ENCODE measurements at places on chromosomes 1 and 21. TPM values are rescaled to one million over a fixed set of nuclear protein-coding genes. Genes with fewer than 3 reads are reported as not detected.
A peak's percentile ranks its signal among the peaks of the same experiment; 100 is the strongest.

ATP5PO gene
- total RNA-seq = 170 TPM

LYPLA2 gene
- total RNA-seq = 52.8 TPM

STMN1 gene
- total RNA-seq = 28.4 TPM

PTPN7 gene
- 2.9 TPM for total RNA-seq

RAB25 gene
- 68.6 TPM for total RNA-seq

UTS2 gene
- total RNA-seq = not detected

ERICH3 gene
- 0.29 TPM for total RNA-seq

FCRL6 gene
- total RNA-seq = 2.8 TPM

SAMD11 gene
- 0.16 TPM for total RNA-seq

DNA sequence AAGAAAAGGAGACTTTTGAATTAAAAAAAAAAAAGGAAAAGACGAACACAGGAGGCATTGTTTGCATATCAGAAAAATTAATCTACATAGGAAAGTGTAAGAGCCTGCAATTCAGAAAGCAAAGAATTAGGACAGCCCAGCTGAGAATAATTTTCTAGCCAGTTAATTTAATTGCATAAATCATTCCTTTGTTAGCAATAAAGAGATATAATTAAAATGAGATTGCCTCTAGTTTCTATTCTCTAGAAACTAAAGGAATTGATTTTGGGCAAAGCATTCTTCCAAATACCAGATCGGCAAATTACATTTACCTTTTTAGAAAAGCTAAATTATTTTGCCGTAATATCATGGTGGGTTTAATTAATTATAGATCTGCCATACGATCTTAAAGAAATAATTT is 46.0 kb downstream of the NUF2 start:
- no peak overlapping the region for H3K27ac ChIP-seq
- H3K27me3 ChIP-seq = no peaks in the 10 kb centered on the region
- H3K36me3 ChIP-seq = no peaks in the 10 kb centered on the region
- DNase-seq = no peak
- H3K4me1 ChIP-seq = no peaks in the 10 kb centered on the region

DNA sequence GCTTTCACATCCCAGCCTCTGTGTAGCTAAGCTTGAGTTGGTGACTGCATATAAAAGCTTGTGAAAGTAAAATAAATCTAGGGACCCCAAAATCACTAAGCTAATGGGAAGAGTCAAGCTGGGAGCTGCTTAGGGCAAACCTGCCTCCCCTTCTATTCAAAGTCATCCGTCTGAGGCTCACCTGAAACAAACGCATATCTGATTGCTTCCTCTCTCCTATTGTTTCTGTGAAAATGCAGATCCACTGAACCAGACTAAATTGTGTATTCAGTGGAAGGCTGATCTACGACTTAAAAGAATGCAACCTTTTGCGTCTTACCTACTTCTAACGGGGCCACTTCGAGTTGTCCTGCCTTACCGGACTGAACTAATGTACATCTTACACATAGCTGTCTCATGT is 70.3 kb downstream of the LTN1 start:
- no peak overlapping the region for H3K4me3 ChIP-seq
- no peaks in the 10 kb centered on the region for H3K4me1 ChIP-seq
- H3K27me3 ChIP-seq = no peaks in the 10 kb centered on the region
- DNase-seq = no peak

DNA sequence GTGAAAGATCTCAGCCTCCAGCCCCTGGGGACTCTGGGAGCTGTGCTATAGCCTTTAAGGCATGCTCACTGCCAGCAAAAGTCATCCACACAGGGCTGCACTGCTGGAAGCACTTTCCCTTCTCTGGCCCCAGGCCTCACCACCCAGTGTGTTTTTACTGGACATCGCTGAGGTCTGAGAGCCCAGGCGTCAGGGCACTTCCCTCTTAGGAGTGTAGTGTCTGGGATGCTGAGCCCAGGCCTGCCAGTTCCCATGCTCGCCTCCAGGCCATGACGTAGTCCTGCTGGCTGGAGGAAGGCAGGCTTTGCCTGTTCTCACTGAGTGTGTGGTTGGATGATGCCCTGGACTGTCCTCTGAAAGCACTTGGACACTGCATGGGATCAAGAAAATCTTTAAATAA is 101.2 kb downstream of the GDAP2 start:
- H3K4me1 ChIP-seq = no peaks in the 10 kb centered on the region
- no peaks in the 10 kb centered on the region for H3K36me3 ChIP-seq
- H3K4me3 ChIP-seq = no peak overlapping the region
- H3K27ac ChIP-seq = no peak overlapping the region
- no peaks in the 10 kb centered on the region for H3K27me3 ChIP-seq
- no peak for DNase-seq

- H3K27ac ChIP-seq = peak overlapping the region; percentile 59
- DNase-seq = no peak
- no peaks in the 10 kb centered on the region for H3K27me3 ChIP-seq
- H3K4me1 ChIP-seq = no peaks in the 10 kb centered on the region
Observed at GRCh38 chr1:8455700-8456307, 137.9 kb downstream of the SLC45A1 start.

DNA sequence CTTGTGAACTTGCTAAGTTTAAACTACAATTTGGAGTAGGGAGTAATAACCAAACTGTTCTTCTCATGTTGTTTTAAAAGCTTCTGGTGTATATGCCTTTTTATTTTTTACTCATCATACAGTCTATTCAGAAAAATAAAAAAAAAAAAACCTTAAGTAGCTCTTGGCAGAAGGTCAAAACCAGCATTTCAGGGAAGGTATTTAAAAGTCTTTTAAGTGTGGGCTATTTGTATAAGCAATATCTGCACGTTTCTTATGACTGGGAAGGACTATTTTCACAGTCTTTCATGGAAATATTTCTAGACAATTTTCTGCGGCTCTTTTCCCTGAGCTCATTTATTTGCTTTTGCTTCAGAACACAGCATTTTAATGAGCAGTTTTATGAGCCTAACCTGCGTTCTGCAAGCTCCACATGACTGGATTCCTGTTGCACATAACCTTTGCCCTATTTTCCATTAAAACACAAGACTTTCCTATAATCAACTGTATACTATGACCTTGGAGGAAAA is 60.9 kb upstream of the C1orf105 start:
- peak overlapping the region; percentile 72 for H3K27ac ChIP-seq
- H3K4me1 ChIP-seq = peaks cover 4% of the 10 kb centered on the region
- H3K4me3 ChIP-seq = no peak overlapping the region
- no peak for DNase-seq
- no peaks in the 10 kb centered on the region for H3K27me3 ChIP-seq
